ENCODE measurements at places on chromosomes 7 and 10. TPM values are rescaled to one million over a fixed set of nuclear protein-coding genes. Genes with fewer than 3 reads are reported as not detected.

- DNase-seq, result no peak
Observed at GRCh38 chr10:127344346-127344745, 148.0 kb upstream of the INSYN2A start.

- no peak for DNase-seq
Observed at GRCh38 chr7:129222064-129222463, 2.8 kb upstream of the AHCYL2 start.

Gene GIMAP5
- polyA plus RNA-seq, result 24.0 TPM

Gene SYT15B
- 5.2 TPM for polyA plus RNA-seq

Gene ZNF783
- polyA plus RNA-seq, result 12.2 TPM

DNA sequence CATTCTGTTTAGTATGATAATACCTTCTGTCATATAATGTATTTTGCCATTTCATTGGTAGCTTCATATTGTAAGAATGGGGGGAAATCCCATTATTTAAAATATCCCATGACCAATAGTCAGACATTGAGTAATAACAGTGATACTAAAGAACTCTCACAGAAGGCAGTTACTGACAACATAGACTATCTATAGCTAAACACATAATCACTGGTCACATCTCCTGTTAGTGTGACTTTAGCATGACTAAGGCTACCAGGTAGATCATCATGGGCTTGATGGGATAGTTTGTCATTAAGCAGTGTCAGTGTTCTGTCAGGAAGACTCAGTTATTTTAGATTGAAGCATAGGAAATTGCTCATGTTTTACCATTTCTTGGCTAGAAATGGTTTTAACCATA, 16.4 kb downstream of the OPN1SW start:
- no peak for DNase-seq

DNA sequence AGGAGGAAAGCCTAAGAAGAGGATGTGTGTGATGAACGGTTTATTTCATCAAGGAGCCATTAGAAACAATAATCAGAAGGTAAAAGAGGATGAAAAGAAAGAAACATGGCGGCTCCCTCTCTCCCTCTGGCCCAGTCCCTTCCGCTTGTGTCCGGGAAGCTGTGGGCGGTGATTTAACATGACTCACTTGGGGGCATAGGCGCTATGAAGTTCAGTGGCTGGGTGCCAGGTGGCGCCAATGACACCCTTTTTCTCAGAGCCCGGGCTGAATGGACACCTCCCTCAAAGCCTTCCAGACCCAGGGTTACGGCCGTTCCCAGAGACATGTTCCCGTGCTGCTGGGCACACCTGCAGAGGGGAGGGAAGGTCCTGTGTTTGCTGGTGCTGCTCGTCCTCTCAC, 244.0 kb downstream of the SKAP2 start:
- no peak for DNase-seq

Gene NPY4R
- not detected for polyA plus RNA-seq

DNA sequence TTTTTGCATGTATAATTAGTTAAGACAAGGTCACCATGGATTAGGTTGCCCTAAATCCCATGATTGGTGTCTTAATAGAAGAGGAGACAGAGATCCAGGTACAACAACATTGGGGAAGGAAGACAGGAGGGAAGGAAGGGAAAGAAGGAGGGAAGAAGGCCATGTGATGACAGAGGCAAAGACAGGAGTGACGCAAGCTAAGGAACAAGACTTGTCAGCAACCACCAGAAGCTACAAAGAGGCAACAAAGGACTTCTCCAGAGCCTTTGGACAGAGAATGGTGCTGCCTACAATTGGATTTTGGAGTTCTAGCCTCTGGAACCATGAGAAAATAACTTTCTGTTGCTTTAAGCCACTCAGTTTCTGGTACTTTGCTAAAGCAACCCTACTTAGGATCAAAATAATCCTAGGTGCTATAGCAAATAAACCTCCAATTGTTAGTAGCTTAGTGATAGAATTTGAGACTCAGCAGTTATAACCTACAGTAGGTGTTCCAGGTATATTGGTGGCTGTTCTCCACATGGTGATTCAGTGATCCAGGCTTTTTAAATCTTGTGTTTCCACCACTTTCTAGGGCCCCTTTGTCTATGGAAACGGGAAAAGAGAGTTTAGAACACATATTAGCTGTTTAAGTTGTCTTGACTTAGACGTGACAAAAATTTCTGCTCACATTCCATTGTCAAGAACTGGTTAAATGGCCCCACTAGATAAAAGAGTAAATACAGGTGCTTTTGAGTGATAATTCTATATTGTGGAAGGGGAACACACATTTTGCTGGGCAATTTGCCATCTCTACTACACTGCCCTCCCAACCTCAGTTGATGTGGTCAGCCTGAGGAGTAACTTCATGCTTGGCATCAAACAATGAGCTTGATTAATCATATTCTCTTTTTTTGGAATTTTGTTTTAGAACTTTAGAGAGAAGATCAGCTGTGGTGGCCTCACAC, 70.5 kb upstream of the SP4 start:
- no peak for DNase-seq

DNA sequence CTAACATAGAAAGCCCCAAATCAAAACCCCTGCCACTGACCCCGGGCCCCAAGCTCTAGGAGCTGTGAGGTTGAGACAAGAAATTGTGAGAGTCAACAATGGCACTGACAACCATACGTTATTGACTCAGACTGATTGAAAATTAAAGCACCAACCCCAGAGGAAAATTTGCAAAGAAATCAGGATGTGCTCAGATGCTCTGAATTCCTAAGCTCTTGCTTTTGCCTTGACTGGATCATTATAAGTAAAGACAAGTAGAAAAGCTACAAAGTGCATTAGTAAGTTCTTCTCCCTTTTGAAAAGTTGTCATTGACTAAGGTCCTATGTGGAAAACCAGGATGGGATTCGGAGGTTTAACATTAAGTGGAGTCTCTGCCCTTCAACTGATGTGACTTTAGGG, 130.2 kb downstream of the SAMD9 start:
- no peak for DNase-seq

DNA sequence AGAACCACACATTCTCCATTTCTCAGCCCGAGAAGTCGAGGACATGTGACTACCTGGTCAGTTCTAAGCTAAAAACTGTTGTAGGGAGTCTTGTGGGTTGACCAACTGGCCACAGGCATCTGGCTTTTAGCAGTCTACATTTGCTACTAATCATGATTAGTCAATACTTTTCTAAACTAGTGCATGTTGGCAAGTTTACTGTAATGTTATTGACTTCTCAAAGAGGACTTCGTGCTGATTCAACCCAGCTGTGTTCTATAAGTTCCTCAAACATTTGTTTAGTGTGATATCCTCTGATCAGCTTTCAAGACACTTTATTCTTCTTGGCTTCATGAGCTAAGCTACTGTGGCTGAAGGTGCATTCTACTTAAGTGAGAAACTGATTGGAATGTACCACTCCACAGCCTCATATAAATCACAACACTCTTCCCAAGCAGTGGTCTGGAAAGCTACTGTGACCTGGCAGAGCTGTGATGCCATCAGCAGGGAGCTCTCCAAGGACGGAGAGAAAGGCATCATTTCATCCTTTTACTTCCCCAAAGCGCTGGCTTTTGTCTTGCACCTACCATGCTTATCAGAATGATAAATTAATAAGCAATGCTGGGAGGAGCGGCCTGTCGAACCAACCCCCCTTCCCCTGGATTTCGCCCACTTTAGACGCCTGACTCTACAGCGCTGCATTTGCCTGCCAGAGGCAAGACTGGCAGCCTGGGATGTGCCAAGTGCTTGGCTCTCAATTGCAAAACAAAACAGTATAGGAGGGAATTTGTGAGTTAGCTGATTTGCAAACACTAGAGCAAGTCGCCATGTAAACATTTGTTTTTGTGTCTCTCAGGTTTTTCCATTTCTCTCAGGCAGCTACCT, 206.7 kb upstream of the PLXNA4 start:
- no peak for DNase-seq

DNA sequence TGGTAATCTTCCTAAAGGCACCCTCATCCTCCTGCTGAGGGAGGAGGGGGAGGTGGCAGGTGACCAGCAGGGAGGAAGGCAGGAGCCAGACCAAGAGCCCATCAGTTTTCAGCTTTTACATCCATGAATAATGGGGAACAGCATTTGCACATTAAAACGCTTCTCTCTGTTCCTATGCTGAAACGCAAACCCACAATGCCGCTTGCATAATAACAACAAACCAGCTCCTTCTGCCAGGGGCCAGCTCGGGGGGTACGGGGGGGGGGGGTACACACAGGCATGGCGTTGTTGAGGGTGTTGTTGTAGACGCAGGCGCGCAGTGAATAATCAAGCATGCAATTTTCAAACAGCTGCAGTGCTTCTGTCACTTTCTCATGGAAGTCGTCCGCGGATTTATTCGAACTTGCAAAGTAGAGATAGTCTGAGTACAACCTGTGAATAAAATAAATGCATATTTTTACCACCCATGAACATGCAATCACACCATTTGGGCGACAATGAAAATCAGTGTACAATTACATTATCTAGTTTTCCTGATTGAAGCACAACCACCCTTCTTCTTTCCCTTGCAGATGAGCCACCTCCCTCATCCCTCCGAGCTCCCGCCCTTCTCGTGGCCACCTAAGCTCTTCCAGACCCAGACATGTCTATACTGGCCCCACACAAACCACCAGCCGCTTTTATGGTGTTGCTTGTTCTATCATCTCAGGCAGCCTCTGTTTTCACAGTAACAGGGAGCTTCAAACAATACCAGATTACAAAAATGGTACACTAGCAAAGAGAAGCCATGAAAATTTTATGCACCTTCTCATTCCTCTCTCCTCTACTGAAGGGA, 72.2 kb downstream of the CHST15 start:
- DNase-seq, result no peak

DNA sequence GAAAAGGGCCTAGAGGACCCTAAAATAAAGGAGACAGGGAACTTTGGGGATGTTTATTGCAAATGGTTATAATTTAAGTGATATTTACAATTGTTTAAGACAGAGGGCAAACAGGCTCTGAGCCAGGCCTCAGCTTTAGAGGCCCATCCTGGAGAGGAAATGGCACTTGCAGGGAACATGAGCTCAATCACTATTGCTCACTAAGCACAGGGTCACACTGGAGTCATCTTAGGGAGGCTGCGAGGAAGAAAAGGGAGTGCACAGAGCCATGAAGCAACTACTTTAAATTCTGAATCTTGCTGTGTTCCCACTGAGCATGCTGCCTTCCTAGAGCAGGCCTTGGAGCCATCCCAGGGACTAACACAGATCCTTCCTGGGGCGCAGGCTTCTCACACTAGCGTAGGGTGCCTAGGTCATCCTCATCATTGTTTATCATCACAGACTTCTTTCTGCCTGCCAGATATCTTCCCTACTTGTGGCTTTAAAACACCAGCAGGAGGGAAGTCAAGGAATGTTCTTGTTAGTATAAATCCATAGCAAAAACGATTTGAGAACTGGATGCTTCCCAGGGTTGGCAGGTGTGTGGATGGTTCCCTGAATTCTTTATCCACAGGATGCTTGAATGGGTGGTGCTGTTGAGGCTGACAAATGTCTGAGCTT, 12.7 kb upstream of the DNAJB12 start:
- no peak for DNase-seq

GRCh38 chr7:108360058-108360800, 96.0 kb downstream of the NRCAM start:
- DNase-seq, result no peak

Gene CYP3A7
- polyA plus RNA-seq, result 0.67 TPM

DNA sequence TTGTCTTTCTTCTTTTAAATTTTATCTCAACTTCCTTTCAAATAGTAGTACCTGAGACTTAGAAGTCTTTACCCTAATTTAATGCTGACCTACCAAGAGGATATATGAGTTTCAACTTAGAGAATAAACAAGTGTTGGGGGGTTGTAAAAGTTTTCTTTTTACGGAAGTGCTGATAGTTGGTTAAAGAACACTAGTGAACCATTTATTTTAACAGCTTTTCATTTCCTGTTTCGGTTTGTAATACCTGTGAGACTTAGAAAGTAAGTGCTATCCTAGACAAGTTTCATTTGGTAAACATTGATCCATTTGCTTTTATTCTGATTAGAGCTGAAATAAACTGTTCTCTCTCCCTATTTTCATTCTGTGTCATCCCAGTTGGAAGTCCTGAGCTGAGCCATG, 683.1 kb upstream of the SORCS1 start:
- DNase-seq, result no peak

Gene ZP3
- polyA plus RNA-seq, result 2.0 TPM

DNA sequence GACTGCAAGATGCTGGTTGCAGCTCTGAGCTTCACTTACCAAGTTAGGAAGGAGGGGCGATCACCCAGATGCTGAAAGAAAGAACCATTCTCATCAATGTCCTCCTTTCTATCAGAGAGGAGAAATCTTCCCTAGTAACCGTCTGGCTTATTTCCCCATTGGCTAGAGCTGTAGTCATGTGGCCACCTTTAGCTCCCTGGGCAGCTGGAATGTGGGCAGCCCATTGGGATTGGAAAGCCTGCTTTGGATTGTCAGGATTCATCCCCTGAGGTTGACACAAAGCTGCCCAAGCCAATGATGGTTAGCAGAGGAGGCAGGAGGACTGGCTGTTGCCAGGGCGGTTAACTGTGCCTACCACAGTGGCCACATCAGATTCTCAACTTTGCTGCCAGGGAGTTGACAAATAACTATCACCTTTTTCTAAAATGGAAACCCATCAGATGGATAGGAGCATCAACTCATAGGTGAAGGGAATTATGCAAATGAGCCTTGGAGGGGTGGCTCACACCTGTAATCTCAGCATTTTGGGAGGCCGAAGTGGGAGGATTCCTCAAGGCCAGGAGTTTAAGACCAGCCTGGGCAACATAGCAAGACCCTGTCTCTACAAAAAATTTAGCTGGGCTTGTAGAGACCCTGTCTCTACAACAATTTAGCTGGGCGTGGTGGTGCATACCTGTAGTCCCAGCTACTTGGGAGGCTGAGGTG, 206.4 kb upstream of the GALNT17 start:
- DNase-seq, result no peak

Gene C10orf53
- not detected for polyA plus RNA-seq

DNA sequence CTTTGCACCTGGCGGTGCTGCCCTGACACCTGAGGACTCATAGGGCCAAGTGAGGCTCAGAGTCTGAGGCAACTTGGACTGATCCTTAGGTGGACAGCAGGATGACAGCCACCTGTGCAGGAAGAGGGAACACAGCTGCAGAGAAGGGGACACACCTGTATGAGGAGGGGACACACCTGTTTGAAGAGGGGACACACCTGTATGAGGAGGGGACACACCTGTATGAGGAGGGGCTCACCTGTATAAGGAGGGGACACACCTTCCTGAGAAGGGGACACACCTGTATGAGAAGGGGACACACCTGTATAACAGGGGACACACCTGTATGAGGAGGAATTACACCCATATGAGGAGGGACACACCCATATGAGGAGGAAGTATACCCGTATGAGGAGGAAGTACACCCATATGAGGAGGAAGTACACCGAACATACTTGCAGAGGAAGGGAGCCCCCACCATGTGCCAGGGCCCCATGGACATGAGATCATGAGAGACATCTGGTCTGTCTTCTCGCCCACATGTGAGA, 285.9 kb downstream of the ADARB2 start:
- DNase-seq, result no peak
